NCI-H1930 (cell line): ENCODE measurements at places on chromosomes 16 and 17.

DNA sequence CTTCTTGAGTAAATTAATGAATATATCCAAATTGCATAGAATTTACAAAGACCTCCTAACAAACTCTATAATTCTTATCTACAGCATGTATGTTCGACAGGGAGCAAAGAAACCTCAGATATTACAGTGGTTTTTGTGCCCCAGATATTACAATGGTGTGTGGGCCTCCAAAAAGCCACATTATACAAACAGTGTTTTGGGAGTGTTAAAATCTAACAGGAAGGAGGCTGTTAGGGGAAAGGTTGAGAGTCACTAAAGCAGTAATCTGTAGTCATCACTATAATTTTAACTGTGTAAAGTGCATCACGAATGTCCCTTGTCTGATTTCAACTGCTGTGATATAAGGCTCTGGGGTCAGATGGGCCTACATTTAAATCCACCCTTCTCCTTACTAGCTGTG lies 400.2 kb upstream of the C16orf82 start:
- DNase-seq = no peak

DNA sequence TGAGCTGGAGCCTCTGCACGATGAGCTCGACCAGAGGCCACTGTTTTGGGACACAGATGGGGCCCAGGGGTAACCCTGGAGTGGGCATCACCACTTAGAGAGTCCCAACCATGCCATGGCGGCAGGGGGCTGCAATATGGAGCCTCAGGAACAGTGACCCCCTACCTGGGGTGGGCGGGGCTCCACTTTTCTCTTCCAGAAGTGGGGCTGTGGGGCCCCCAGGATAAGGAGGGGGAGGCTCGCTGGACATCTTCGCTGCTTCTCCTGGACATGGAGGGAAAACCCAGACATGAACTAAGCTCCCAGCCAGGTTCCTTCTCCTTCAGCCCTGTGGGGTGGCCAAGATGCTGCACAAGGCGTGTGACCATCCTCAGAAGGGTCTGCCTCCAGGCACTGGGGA lies 24.7 kb downstream of the CDIP1 start:
- no peak for DNase-seq

- no peak for DNase-seq
These were observed 183.0 kb downstream of the PHKB start for GRCh38 chr16:47644166-47644565.

DNA sequence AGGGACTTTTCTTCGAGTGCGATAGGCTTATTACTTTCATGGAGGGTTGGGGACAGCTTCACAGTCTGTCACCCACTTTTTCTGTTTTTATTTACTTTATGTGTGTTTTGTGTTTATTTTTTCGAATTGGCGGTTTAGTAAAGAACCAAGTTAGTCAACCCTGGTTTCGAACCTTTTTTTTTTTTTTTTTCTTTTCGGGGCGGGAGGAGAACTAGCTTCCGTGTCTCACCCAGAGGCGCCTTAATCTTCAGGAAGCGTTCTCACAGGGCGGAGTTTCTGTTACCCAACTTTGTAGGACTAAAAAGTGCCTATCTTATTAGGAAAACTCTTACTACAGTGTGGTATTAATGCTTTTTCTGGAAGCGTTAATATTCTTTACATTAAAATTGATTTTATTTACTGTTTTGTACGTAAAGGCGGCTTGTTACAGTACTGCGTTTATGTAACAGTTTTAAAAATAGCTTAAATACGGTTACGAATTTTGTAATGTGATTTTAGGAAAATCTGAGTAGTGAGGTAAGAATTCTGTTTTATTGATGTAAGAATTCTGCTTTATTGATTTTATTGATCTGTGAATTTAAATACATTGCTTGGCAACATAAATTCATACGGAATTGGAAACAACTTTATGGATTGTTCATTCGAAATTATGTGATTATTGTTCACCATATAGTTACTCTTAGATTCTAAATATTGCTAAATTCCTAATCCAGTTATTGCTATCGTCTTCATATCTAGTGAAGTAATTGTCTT lies 885 bp downstream of the ZNF207 start:
- DNase-seq = no peak

DNA sequence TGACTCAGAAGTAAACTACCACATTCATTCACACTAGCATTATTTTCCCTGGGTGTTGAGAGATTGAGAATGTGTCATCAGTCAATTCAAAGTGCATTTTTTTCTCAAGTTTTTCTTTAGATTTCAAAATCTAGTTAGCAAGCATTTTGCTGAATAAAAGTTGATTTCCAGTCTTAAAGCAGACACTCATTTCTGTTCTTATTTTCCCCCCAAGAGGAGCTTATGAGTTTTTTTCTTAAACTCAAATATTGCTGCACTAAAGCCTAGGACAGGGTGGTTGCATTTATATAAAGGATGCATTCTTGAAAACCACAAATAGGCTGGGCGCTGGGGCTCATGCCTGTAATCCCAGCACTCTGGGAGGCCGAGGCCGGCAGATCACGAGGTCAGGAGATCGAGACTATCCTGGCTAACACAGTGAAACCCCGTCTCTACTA lies 15.3 kb downstream of the CDH3 start:
- no peak for DNase-seq

DNA sequence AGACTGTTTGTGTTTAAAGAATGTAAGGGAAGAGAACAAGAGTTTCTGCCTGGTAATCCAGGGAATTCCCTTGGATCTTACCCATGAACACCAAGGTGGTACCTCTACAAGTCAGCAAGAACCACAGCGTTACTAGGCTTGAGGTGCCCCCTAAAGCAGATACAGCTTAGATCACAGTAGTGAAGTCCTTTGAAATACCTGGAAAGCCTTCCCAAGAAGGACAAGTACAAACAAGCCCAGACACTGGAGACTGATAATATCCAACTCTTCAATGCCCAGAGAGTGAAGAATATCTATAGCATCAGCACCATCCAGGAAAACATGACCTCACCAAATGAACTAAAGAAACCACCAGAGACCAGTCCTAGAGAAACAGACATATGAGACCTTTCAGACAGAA lies 3.8 kb upstream of the APPBP2 start:
- no peak for DNase-seq
